ENCODE measurements at places on chromosomes 16 and 17.

DNA sequence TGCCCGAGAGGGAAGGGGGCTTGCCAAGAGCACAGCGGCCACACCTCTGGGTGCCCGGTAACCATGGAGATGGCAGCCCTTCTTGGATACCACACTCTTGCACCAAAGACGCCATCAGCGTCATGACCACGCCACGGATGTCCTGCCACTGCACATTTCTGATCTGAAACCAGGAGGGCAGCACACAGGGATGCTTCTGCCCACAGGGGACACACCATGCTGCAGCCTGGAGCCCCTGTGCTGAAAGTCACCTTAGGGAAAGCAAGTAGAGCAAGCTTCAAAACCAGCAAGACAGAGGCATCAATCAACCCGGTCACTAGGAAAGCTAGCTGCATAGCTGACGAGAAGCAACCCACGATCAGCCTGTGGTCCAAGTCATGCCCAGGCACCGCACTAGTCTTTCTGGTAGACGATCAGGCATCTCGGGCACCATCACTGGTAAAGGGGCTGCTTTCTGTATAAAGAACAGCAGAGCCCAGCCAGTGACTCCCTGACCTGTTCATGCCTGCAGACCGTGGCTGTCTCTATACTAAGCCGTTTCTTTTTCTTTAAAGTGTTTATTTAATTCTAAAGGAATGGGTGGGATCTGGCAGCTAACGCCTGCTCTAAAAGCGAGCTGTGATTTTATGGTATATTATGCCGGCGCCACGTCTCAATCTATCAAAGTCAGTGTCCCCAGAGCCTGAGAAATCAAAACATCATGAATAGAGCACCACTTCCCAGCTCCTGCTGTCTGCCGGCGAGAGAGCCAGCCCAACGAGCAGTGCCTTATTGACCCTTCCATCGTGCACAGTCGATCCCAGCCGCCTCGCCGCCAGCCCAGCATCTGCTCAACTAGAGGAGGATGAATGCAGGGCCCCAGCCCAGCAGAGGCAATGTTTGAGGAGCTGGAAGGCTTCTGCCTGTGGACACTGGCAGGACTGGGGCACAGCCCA, 244.7 kb downstream of the RBFOX3 start:
- no peak for DNase-seq

GRCh38 chr16:54140057-54140787, 146.4 kb downstream of the IRX3 start:
- no peak for DNase-seq

GRCh38 chr17:78492116-78492799, 84.9 kb downstream of the DNAH17 start:
- no peak for DNase-seq

DNA sequence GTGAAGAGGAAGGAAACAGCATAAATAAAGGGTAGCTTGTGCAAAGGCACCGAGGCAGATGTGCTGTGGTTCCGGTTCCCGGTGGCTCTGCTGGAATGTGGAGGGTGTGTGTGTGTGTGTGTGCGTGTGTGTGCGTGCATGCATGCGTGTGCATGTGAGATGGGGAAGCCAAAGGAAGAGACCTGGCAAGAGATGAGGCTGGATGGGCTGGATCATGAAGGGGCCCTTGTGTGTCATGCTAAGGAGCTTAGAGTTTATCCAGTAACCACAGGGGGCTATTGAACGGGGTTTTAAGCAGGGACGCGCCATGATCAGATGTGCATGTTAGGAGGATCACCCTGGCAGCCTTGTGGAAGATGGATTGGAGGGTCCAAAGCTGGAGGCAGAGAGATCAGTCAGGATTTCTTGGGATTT, 8.3 kb downstream of the WSCD1 start:
- DNase-seq = no peak

GRCh38 chr17:58947824-58948223, 158.9 kb downstream of the TRIM37 start:
- DNase-seq = no peak

GRCh38 chr16:56426585-56426984, 1.2 kb upstream of the AMFR start:
- no peak for DNase-seq

DNA sequence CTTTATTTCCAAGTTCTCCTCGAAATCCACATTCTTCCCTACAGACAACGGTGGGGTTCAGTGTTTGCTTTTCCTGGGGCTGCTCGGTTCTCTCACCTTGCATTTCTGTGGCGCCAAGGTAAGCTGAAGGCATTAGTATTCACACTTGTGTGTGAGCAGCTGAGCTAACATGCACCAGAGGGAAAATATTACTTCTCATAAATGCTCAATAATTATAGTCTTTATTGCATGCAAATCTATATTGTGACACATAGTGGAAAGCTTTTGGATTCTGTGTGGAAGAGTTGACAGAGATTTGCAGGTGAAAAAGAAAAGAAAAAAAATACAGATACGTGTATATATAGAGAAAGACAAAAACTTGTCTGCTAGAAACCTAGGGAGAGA, 411.8 kb downstream of the MAF start:
- no peak for DNase-seq

- no peak for DNase-seq
Observed at GRCh38 chr17:59424331-59424730, 92.9 kb downstream of the YPEL2 start.

GRCh38 chr16:14371778-14372431, 258.2 kb downstream of the PARN start:
- DNase-seq = no peak

GRCh38 chr16:54180421-54181359, 105.9 kb downstream of the IRX3 start:
- no peak for DNase-seq

GRCh38 chr16:51003850-51004566, 147.1 kb downstream of the SALL1 start:
- DNase-seq = no peak
